ENCODE measurements at places on chromosomes 13 and 19.
A peak's percentile ranks its signal among the peaks of the same experiment; 100 is the strongest.

DNA sequence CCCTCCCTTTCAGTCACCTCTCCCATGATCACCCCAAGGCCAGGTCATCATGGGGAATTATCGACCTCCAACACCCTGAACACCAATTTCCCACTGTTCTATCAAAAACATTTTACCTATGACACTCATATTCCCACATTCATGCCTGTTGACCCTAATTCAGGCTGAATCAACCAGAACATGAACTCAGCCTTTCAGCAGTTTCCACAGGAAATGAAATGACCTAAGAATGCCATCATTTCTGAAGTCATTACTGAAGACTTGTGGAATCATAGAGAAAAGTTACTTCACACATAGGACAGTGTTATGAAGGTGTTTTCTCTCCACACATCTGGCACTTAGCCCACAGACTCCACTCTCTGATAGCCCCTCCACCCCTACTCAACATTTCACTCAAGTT is 29.9 kb upstream of the FAM124A start:
- no peak for DNase-seq

- DNase-seq: no peak
Measured at GRCh38 chr19:38812009-38812840, 520 bp downstream of the LGALS4 start.

GRCh38 chr19:18090545-18091216 is 3.9 kb upstream of the IL12RB1 start:
- DNase-seq: no peak

DNA sequence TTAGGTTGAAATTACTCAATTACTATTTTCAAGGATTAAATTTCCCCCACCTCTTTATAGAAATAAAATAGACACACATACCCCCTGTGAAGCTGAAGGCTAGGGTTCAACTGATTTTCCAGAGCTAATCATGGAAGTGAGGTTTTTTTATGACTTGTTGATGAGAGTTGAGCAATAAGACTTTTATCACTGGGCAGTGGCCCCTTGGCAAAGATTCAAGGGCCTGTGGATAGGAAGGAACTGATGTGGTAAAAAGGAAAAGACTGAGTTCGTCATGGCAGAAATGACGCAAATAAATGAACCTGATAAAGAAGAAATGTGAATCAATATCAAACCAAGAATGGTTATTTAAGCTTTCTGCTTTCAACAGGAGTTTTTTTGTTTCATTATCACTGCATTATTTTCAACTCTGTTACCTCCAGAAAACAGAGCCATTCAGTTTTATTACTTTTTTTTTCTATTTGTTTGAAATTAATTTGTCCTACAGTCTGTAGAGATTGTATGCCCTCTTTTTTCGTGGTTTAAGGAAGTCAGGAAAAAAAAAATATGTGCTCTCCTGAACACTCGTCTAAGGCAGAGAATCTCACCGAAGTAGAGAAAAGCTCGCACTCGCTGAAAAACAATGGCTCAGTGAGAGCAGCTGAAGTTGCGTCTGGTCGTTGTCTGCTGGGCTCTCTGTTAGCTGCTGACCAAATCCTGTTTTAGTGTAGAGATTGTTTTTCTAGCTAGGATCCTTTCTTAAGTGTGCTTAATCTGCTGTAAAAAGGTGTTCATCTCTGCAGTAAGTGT is 38.9 kb downstream of the STOML3 start:
- no peak for DNase-seq

- peak; percentile 70 for DNase-seq
Measured at GRCh38 chr19:23118400-23118799, 1.6 kb downstream of the ZNF730 start.

DNA sequence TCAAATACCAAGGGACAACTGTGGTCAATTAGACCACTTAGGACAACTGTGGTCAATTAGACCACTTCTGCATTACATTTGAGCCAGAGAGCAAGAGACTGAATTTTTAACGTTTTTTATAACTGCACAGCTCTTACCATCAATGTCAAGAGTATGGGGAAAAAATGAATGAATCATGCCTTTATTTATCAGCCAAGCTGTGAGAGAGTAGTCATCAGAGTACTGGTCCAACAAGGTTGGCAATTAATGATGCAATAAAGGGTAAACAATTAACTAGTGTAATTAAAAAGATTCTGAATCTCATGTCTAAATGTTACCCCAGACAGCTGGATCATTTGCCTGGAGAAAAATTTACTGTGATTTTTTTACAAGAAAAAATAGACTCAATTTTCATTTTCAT is 381.1 kb downstream of the LIG4 start:
- no peak for DNase-seq

DNA sequence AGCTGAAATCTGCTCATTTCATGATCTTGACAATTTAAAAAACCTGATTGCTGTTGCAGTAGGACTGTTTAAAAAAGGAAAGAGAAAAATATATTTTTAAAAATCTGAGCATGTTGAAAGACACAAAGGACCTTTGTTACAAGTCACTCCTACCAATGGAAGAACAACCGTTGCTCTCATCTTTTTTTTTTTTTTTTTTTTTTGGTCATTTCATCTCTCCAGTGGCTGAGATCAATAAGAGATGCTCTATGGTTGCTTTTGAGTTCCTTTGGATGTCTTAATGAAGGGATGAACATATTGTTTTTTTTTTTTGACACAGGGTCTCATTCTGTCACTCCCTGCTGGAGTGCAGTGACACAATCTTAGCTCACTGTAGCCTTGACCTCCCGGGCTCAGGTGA is 29.2 kb downstream of the LRCH1 start:
- DNase-seq: no peak

- DNase-seq: peak; percentile 90
Measured at GRCh38 chr13:80359414-80359777, 18.5 kb upstream of the SPRY2 start.

DNA sequence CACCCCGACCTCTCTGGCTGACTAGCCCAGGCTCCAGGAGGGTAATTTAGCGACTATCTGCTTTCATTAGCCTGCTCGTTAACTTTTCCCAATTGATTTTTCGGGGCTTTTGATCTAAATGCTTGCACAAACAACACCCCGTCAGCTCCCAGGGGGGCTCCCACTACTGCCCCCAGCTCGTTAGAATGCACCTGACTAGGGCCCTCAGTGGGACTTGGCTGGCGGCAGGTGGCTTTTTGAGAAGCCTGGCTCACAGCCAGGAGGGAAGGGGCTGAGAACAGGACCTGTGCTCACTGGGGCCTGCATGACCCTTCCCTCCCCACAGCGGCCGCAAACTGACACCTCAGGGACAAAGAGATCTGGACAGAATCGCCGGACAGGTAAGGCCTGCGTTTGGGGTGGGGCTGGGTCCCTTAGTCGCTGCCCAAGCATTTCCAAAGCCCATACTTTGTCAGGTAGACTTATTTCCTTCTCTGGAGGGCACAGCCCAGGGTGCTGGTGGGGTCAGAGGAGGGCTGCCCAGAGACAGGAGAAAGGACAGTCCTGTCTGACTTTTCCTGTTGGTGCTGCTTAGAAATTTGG is 7.6 kb upstream of the CD79A start:
- no peak for DNase-seq

GRCh38 chr19:31085125-31085524 is 264.1 kb downstream of the TSHZ3 start:
- no peak for DNase-seq

DNA sequence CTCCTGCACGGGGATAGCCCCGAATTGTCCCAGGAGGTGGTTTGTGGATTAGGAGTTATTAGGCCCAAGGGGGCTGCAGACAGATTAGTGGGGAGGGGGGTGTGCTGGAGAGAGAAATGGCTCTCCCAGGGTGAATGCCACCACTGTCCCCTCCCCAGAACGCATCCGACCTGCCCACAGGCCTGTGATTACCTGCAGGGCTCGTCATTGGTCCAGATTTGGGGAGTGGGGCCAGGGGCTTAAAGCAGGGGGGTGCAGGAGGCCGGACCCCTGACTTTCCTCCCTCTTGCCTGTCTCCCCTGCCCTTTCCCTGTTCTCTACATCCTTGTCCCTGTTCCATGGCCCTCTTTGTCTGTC is 1.2 kb downstream of the NRTN start:
- no peak for DNase-seq

DNA sequence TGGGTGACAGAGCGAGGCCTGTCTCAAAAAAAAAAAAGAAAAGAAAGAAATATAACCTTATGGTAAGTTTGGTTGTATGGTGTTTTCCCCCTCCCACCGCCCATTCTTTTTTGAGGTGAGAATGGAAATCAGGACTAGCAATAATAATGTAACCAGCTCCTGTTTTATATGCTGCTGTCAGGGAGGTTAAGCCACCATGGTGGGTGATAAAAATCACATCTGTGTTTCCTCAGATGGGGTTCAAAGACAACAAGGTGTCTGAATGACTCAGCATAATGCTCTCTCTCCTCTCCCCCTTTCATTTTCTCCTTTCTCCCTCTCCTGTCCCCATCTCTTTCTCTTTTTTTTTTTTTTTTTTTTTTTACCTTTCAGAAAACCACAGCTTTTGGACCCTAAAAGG is 28.3 kb upstream of the GARRE1 start:
- no peak for DNase-seq

DNA sequence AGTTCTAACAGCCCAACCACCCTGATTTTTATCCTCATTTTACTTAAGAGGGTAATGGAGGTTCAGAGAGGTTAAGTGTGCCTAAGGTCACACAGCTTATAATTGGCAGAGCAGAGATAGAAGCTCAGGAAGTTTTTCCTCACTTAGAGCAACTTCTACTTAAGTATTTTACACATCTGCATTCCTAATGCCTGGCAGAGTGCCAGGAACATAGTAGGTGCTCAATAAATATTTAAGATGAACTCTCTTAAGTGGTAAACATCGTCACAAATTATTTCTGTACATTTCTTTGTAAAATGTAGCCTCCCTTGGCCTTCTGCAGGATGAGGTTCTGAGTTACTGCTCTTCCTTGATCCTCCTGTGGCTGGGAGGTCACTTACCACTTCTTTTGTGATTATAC is 14.7 kb downstream of the FARP1 start:
- DNase-seq: no peak

DNA sequence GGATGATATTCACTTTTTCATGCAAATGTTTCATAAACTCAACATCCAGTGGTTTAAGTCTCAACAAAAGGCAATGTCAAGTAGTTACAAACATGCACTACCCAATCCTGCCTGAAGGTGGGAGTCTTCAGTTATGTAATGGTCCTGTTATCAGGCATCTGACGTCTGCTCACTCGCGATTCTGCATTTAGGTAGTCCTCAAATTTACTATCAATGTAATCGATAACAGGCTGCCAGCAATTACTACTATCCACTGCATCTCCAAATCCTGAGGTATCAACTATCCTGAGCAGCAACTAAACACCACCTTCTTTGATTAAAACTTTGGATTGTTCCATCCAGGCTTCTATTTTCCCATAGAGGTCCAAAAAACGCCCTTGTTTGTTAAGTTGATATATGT is 51.2 kb downstream of the NLRP12 start:
- peak; percentile 42 for DNase-seq

GRCh38 chr13:95571941-95572340 is 19.4 kb downstream of the CLDN10 start:
- DNase-seq: no peak

- peak; percentile 68 for DNase-seq
Measured at GRCh38 chr13:71877256-71877653, 10.3 kb upstream of the DACH1 start.

DNA sequence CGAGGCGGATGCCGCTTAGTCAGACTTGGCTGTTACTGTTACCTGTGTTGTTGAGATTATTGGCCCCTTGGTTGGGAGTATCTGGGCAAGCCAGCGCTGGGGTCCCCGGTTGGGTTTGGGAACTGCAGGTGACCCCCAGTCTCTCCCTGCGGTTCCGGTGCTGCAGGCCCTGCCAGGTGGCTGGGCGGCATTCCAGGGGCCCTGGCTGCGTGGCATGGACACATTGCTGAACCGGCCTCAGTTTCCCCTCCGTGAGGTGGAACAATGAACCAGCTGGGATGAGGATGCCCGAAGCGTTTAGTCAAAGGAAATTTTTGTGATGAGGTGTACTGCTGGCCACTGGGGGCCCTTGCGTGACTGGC is 538 bp downstream of the B3GNT3 start:
- DNase-seq: no peak

GRCh38 chr19:3770136-3770999 is 1.7 kb downstream of the RAX2 start:
- DNase-seq: no peak

- DNase-seq: no peak
Measured at GRCh38 chr13:75760131-75761021, 124.2 kb downstream of the LMO7 start.

GRCh38 chr13:64397701-64398100 is 2832.4 kb downstream of the PCDH9 start:
- DNase-seq: no peak
